ENCODE measurements at places on chromosomes 11 and 22.

DNA sequence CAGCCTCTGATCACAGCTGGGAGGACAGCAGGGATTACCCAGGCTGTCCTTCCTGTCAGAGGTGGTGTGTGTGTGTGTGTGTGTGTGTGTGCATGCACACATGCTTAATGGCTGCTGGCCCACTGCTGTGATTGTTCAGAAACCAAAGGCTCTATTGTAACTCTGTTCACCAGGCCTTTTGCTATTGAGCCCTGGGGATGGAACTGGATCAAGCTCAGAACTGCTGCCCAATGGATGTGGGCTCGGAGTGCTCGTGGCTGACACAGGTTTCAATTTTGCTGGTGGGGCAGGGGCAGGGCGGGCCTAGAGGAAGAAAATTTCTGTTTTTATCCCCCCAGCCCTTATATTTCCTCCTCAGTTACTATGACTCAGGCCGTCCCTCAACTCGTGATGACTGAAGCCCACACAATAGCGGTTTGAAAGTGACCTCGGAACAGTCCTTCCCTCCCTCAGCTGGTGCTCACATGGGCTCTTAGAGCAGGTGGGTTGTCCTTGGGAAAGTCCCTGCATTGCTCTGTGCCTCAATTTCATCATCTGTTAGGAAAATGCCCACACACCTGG lies 359.3 kb downstream of the TENM4 start:
- no peaks in the 10 kb centered on the region for H3K36me3 ChIP-seq
- no peak overlapping the region for H3K4me3 ChIP-seq
- H3K27ac ChIP-seq, result no peak overlapping the region

- no peak overlapping the region for H3K4me3 ChIP-seq
- no peak for DNase-seq
- peaks cover 45% of the 10 kb centered on the region for H3K27me3 ChIP-seq
Measured at GRCh38 chr22:48241658-48242057, 1479.2 kb downstream of the TBC1D22A start.

DNA sequence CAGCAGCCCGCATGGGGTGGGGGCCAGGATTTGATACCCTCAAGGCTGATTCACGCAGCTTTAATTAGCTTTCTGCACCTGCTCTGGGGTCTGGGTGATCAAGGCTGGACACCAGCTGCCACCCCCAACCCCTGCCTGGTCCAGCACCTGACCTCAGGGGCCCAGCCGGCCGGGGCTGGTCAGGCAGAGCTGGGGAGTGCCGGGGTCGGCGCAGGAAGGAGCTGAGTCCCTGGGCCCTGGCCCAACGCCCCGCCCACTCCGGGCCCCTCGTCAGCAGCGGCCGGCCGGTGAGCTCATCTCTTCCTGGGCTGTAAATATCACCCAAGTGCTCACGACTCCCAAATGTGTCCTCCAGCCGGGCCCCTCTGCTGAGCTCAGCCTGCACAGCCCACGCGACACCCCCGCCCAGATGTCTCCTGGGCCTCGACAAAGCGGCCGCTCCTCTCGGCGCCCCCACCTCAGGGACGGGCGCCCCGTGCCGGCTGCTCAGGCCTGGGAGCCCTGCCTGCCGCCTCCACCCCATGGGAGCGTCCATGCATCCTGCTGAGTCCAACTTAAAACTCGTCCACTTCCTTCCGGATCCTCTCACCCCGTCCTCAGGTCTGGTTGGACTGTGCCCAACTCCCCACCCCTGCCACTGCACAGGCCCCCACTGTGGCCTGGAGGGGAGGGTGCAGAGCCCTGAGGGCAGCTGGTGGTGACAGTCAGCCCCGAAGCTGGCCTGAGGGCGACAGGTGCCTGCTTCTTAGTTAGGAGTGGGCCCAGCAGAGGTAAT lies 29.0 kb downstream of the RTN4R start:
- DNase-seq, result no peak
- no peak overlapping the region for H3K27ac ChIP-seq
- peaks cover 15% of the 10 kb centered on the region for H3K27me3 ChIP-seq
- 0 out of 2 replicates have a peak, but pooled peaks cover 5% of the 10 kb centered on the region for H3K4me1 ChIP-seq

GRCh38 chr11:94700622-94701021 lies 67.5 kb upstream of the AMOTL1 start:
- no peak overlapping the region for H3K4me3 ChIP-seq
- no peaks in the 10 kb centered on the region for H3K36me3 ChIP-seq

DNA sequence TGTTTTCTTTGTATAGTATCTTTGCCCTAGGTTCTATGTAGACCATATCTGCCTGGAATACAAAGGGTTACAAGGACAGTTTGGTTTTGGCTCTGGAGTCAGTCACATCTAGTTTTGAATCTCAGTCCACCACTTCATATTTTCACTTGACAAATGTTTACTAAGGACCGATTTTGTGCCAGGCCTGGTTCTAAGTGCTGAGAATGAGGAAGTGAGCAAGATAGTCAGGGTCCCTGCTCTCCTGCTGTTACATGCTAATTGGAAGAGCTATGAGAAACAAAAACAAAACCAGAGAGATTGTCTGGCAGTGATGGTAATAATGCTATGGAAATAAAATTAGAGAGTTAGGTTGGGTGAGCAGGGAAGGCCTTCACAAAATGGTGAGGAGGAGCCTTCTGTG lies 66.1 kb upstream of the ARHGAP20 start:
- no peak overlapping the region for H3K27ac ChIP-seq
- no peak overlapping the region for H3K4me3 ChIP-seq
- H3K27me3 ChIP-seq, result no peaks in the 10 kb centered on the region

Data from HepG2 (cell line).